ENCODE measurements at places on chromosomes 11 and 22.

DNA sequence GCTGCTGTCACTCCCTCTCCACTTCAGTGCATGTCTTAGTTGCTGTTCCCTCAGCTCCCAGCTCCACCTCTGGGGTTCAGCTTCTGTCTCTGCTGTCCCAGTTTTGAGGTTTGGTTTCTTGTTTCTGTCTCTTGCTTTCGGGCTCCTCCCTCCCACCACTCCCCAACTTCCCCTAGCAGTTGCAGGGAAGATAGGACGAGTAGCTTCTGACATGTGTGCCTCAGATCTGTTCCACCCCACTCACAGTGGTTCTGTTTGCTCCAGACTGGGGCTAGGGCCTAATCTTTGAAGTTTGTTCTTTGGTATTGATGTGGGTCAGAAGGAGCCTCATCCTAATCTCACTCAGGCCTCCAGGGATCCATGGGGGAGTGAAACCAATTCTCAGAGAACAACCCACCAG lies 2.6 kb upstream of the RRM1 start:
- DNase-seq, result no peak

- peak; percentile 85 for DNase-seq
Measured at GRCh38 chr11:31240340-31240904, 129.1 kb downstream of the DCDC1 start.

GRCh38 chr11:121672630-121673487 lies 220.1 kb upstream of the SORL1-AS1 start:
- DNase-seq, result no peak

DNA sequence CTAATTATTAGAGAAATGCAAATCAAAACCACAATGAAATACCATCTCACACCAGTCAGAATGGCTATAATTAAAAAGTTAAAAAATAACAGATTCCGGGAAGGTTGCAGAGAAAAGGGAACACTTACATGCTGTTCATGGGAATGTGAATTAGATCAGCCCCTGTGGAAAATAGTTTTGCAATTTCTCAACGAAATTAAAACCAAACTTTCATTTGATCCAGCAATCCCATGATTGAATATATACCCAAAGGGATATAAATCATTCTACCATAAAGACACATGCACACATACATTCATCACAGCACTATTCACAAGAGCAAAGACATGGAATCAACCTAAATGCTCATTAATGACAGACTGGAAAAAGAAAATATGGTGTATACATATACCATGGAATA lies 32.5 kb downstream of the NOX4 start:
- no peak for DNase-seq

GRCh38 chr11:20672575-20672974 lies 3.2 kb downstream of the NELL1 start:
- DNase-seq, result peak; percentile 54

GRCh38 chr22:44347080-44347479 lies 34.3 kb upstream of the SHISAL1 start:
- DNase-seq, result no peak

DNA sequence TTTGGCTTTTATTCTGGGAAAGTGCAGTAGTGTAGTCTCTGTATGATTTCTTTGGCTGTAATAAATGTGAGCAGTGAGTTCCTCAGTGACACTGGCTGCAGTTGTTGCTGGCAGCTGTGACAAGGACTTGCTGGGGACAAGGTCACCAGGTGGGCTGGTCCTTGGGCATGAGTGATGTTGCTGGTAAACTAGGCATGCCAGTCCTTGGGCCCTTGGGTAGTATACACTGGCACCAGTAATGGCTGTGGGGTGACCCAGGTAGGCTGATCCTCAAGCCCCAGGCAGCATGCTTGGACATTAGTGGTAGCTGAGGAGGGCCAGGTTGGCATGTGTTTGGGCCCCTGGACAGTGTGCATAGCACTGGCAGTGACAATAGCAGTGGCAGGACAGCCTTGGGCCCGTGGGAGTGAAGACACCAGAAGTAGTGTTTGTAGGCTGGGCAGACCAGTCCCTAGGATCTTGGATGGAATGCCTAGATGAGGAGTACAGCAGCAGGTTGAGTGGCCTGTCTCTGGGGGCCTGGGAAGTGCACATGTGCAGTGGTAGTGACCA lies 164.3 kb downstream of the GUCY1A2 start:
- DNase-seq, result no peak

GRCh38 chr11:6371825-6372224 lies 18.4 kb upstream of the SMPD1 start:
- DNase-seq, result no peak
